ENCODE measurements at places on chromosomes 2 and 18.

GRCh38 chr2:212908031-212908430 is 243.4 kb downstream of the IKZF2 start:
- no peak for DNase-seq

GRCh38 chr2:194486326-194486725 is 1170.7 kb upstream of the SLC39A10 start:
- DNase-seq = no peak

- no peak for DNase-seq
Measured at GRCh38 chr2:53843595-53843994, 16.2 kb downstream of the GPR75 start.

DNA sequence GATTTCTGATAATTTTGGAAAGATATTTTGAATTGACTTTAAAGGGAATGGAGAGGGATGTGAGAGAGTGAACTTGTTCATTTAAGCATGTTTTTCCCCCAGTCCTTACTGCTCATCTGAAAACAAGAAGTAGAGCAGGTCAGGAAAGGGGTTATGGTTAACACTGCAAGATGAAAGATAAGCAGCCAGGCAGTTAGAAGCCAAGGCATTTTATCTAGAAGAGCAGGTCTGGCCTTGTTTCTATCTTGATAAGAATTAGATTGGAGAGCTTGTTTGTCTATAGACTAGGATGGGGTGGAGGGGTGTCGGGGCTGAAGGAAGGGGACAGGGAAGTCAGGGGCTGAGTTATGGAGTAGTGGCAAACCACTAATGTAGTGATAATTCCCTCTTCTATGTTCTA is 171.6 kb downstream of the IKZF2 start:
- DNase-seq = no peak

DNA sequence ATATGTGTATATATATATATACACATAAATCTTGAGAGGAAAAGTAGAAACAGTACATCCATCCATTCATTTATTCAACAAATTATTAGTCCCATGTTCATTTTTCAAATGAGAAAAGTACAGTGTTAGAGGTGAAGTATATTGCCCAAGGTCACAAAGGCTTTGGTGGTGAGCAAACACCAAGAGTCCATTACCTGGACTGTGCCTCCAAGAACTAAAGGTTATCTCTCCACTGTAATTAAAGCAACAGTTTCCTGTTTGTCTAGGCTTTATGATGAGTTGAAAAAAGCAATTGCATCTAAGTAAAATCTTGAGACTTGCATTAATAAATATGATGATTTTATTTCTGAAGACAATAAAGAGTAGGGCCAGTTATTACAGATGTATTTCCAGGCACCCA is 44.7 kb upstream of the EPB41L3 start:
- DNase-seq = no peak

DNA sequence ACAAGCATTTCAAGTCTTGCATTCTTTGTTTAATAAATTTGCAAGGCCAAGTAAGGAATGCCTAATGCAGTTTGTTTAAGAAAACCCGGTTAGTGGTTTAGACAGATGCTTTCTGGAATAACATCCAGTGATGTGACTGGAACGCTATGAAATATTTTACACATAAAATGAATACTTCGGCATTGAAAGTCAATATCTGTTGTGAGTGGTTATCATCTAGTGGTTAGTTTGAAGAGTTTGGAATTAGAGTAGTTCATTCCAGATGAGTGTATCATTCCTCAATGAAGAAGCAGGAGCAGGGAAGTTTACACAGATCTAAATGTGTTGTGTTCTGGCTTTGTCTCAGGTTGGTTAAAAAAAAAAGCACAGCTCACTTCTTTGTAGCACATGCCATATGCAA is 608.0 kb upstream of the PIK3C3 start:
- no peak for DNase-seq

- DNase-seq = peak; percentile 57
Measured at GRCh38 chr2:85678794-85679672, 11.0 kb upstream of the SFTPB start.

GRCh38 chr2:98805412-98806171 is 74.7 kb upstream of the MGAT4A start:
- no peak for DNase-seq

- DNase-seq = no peak
Measured at GRCh38 chr18:61771861-61772260, 120.9 kb downstream of the RNF152 start.

DNA sequence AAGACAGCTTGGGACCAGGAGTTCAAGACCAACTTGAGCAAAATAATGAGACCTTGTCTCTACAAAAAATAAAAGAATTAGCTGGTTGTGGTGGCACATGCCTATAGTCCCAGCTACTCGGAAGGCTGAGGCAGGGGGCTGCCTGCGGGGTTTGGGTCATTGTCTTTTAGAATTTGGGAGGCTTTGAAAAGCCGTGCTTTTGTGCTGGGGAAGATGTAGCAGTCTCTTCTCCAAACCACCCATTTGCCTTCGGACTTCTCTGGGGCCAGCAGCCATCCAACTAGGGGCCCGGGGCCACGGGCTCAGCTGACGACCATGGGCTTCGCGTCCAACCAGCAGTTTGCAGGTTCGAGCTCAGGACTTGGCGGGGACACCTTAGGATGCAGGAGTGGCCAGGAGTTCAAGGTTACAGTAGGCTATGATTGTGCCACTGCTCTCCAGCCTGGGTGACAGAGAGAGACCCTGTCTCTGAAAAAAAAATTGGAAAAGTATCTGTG is 6.3 kb downstream of the PJVK start:
- DNase-seq = no peak

- DNase-seq = no peak
Measured at GRCh38 chr2:64250751-64251423, 106.7 kb upstream of the PELI1 start.

- no peak for DNase-seq
Measured at GRCh38 chr2:206846981-206847834, 81.8 kb downstream of the FASTKD2 start.

DNA sequence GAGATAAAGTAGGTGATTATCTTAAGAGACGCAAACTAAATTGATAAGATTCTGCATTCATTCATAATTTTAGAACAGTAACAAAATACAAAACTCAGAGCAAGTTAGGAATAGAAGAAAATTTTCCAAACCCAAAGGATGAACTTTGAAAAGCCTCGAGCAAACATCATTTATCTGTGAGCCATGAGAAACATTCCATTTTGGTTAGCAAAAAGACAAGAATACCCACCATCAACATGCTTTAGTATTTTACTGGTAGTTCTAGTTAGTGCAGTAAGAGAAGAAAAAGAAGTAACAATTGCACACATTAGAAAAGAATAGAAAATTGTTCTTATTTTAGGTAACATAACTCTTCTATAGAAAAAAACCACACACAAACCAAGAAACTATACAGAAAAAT is 291.3 kb upstream of the TCF4 start:
- no peak for DNase-seq

DNA sequence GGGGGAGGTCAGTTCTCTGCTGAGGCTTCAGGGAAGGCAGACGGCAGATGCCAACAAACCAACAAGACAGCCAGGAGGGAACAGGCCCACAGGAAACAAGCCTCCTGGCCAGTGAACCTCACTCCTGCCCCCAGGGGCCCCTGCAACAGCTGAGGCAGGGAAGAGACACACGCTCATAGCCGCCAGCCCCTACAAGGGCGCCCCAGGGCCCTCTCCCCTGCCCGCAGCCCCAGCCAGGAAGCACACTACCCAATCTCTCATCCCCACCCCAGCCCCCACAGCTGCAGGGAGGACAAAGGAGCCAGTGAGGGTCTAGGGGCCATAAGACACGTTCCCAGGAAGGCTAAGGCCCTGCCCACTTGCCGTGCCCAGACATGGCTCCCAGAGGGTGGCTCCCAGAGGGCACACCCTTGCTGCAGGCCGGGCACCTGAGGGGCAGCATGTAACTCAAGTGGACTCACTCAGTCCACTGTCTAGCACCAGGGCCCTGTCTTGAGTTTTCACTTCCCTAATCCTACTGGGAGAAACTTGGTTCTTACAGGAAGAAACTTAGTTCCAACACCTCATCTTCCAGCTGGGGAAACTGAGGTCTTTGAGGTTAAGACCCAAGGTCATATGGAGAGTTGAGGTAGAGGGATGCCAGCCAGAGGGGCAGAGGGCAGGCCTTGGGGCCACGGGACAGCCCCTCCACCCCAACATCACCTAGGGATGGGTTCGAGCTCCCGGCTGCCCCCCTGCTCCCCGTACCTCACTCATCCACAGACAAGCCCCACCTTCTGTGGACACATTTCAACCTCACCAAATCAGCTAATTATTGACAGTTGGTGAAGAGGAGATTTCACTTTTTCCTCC is 37.3 kb downstream of the EMX1 start:
- no peak for DNase-seq

GRCh38 chr2:191325651-191326365 is 80.6 kb downstream of the MYO1B start:
- DNase-seq = no peak

DNA sequence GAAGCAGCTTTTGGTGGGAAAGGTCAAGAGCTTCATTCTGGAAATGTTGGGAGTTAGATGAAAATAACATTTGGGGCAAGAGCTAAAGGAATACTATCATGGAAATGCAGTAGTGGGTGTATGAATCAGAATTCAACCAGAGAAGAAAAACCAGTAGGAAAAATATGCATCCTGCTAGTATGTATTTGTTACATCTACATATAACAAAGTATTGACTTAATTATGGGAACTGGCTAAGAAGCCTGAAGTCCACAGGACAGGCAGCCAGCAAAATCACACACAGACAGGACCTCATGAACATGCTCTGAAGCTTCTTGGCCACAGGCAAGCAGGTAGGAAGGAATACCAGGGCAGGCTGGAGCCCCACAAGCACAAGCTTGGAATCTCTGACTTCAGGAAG is 185.8 kb downstream of the FBXO15 start:
- DNase-seq = no peak

GRCh38 chr2:138997856-138998517 is 217.8 kb upstream of the NXPH2 start:
- DNase-seq = no peak

GRCh38 chr18:73283788-73284187 is 416.0 kb upstream of the NETO1 start:
- no peak for DNase-seq

DNA sequence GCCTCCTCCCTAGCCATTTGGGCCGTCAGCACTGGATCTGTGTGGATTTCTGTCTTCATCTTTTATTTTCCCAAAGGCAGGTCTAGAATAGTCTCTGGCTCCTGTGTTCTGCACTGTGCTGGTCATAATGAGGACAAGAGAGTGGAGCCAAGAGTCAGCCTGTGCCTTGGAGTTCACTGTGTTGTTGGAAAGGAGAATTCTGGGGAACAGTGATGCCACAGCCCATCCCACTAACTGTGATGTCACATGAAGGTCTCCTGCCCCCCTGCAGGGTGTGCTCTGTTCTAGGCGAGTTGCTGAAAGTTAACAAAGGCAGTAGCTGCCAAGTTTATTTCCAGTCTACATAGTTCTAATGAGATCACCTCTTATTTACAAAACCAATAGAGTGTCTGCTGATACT is 248.5 kb downstream of the TPGS2 start:
- no peak for DNase-seq

GRCh38 chr18:77096936-77097886 is 35.4 kb downstream of the MBP start:
- no peak for DNase-seq

Measured in stimulated activated CD8-positive, alpha-beta memory T cell treated with anti-CD3 and anti-CD28 coated beads, Interleukin-12 subunit alpha, Interleukin-12 subunit beta, amount 100 ng/mL, for 1 hour (primary cell).